Naive thymus-derived CD4-positive, alpha-beta T cell (primary cell): ENCODE measurements at places on chromosomes 4 and X. TPM values are rescaled to one million over a fixed set of nuclear protein-coding genes. Genes with fewer than 3 reads are reported as not detected.

The IL15 gene
- total RNA-seq = 0.54 TPM

The SULT1B1 gene
- total RNA-seq = 17.2 TPM

GRCh38 chrX:31060016-31060415 lies 11.8 kb downstream of the FTHL17 start:
- DNase-seq = no peak
- H3K4me1 ChIP-seq = no peaks in the 10 kb centered on the region
- no peaks in the 10 kb centered on the region for H3K27me3 ChIP-seq
- no peaks in the 10 kb centered on the region for H3K36me3 ChIP-seq
- H3K4me3 ChIP-seq = no peak overlapping the region

GRCh38 chr4:7103607-7104365 lies 35.9 kb upstream of the GRPEL1 start:
- H3K27ac ChIP-seq = no peak overlapping the region
- peaks cover 12% of the 10 kb centered on the region for H3K4me1 ChIP-seq
- H3K4me3 ChIP-seq = peak overlapping the region; percentile 28
- peak; percentile 16 for DNase-seq
- no peaks in the 10 kb centered on the region for H3K36me3 ChIP-seq

The NWD2 gene
- not detected in 2 replicates for total RNA-seq

DNA sequence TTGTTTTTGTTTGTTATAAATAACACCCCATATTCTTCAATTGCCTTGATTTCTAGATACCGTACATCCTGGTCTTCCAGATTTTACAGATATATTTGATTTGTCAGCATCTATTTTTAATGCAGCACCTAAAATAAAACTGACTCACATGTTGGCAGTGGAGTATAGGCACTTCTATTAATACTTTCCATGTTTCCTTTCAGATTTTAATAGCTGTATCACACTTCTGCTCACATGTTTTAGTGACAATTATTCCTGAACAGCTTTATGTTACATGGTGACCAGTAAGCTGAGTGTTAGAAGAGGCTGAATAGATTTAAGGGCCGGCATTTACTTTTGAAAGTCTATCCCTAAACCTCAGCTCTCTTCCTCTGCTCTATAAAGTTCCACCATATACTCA lies 46.1 kb downstream of the C4orf46 start:
- DNase-seq = no peak
- no peaks in the 10 kb centered on the region for H3K4me1 ChIP-seq
- no peaks in the 10 kb centered on the region for H3K27me3 ChIP-seq
- no peak overlapping the region for H3K27ac ChIP-seq
- H3K36me3 ChIP-seq = no peaks in the 10 kb centered on the region

DNA sequence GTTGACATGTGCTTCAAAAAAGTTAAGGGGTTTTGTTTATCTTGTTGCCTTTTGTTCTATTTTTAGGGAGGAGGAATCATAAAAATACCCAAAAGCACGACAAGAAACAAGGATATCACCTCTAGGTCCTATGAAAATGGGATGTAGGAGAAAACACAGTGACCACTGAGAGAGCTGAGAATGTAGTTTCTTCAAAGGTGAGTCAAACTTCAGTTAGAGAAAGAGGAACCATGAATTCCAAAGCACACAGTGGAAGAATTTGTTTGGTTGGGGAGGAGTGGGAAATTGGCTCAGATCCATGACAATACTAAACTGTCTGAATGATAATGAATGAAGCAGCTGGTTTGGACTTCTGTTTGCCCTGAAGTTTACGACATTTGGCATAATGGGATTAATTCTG lies 19.1 kb upstream of the FRYL start:
- no peak for DNase-seq
- no peak overlapping the region for H3K4me3 ChIP-seq
- H3K36me3 ChIP-seq = no peaks in the 10 kb centered on the region
- no peak overlapping the region for H3K27ac ChIP-seq
- H3K27me3 ChIP-seq = no peaks in the 10 kb centered on the region

DNA sequence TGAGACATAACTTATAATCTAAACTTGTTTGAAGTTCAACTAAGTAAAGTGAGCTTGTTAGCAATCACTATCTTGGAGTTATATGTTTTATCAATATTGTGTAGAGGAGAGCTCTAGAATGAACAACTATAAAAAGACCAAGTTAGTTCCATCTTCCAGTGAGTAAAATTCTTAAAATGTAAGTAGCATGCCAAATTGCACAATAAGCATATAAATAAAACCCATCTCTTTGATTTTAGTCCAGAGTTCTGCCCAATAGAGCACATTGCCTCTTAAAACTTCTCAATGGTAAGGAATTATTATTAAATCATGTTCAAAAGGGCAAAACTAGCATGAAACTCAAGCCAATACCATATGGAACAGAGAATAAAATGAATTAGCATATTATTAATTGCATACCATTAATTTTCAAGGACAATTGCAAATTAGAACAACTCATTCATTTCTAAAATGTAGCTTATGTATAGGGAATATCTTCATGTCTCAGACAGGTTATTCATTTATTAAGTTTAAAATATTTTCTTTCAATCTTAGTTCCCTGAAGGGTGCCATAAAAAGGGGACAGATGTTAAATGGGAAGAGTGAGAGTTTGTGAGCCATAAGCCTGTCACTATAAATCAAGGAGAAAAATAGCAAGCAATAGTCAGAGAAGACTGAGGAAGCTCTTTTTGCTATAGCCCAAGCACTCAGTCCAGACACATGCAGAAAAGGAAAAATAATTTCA lies 507.6 kb downstream of the CENPC start:
- no peaks in the 10 kb centered on the region for H3K36me3 ChIP-seq
- H3K4me3 ChIP-seq = no peak overlapping the region
- H3K27ac ChIP-seq = no peak overlapping the region
- no peaks in the 10 kb centered on the region for H3K27me3 ChIP-seq
- H3K4me1 ChIP-seq = no peaks in the 10 kb centered on the region
- no peak for DNase-seq

GRCh38 chrX:41137589-41137988 lies 52.3 kb downstream of the USP9X start:
- peaks cover 5% of the 10 kb centered on the region for H3K36me3 ChIP-seq
- no peaks in the 10 kb centered on the region for H3K4me1 ChIP-seq
- H3K4me3 ChIP-seq = no peak overlapping the region
- no peak overlapping the region for H3K27ac ChIP-seq

- peaks cover 21% of the 10 kb centered on the region for H3K4me1 ChIP-seq
- H3K27me3 ChIP-seq = no peaks in the 10 kb centered on the region
- no peak overlapping the region for H3K27ac ChIP-seq
Measured at GRCh38 chr4:152278172-152278504, 257.8 kb downstream of the FBXW7 start.

DNA sequence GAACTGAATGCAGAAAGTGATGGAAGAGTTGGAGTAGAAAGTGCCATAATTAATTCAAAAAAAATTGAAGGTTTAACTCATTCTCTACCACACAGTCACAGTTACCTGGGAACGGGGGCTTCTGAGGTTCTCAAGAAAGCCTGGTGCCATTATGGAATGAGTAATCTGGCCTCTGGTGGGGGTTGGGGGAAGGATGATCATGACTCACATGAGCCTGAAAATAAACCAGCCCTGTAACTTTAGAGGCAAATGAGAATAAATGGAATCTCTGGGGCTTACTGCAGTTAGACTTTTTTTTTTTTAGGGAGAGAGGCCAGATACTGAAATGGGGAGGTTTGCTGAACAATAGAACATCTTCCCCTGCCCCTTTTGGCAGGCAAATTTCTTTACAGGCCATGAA lies 55.3 kb downstream of the SOD3 start:
- no peaks in the 10 kb centered on the region for H3K4me1 ChIP-seq
- no peaks in the 10 kb centered on the region for H3K36me3 ChIP-seq
- no peak for DNase-seq
- H3K27me3 ChIP-seq = no peaks in the 10 kb centered on the region
- H3K4me3 ChIP-seq = no peak overlapping the region

The TCP11X1 gene
- total RNA-seq = not detected

The GC gene
- not detected for total RNA-seq
